Activated CD4-positive, alpha-beta T cell treated with anti-CD3 and anti-CD28 coated beads, Interleukin-2, amount 50 U/mL, for 1 hour (primary cell): ENCODE measurements at places on chromosomes 3 and 15.

GRCh38 chr3:134864636-134865035 is 69.6 kb downstream of the EPHB1 start:
- no peak for DNase-seq

- DNase-seq: no peak
Measured at GRCh38 chr15:90592131-90592881, 62.6 kb downstream of the CRTC3 start.

DNA sequence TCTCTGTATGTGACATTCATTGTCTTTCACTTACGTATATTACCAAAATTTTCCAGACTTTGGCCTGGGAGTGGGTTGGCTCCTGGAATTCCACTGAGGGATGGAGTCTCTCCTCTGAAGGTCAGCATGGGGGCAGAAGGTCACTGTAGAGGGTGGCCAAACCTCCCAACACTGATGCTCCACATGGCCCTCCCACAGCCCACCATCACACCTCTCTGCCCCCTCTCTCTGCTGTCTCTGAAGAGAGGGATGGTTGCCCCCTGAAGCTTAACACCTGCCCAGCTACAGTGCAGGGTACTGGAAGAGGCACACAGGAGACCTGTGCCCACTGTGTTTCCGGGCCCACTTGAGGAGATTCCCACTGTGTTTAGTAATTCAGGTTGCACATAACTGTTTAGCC is 52.2 kb downstream of the CMTM6 start:
- DNase-seq: no peak

GRCh38 chr15:83873966-83874365 is 220.0 kb downstream of the ADAMTSL3 start:
- DNase-seq: no peak

DNA sequence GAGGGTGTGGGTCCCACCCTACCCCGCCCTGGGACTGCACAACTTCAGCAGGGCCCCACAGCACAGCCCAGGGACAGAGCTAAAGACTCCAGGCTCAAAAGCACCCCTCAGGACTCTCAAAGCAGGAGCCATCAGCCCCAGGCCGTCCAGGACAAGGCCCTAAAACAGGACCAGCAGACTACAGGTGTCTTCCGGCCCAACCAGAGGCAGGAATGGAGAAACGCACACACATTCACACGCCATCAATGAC is 26.1 kb downstream of the ATRIP start:
- no peak for DNase-seq
